Stimulated activated CD4-positive, alpha-beta T cell treated with anti-CD3 and anti-CD28 coated beads, Interleukin-4, amount 100 ng/mL, for 4 hours (primary cell): ENCODE measurements at places on chromosomes 6 and 20.

- DNase-seq = no peak
These were observed 64.7 kb downstream of the BTBD3 start for GRCh38 chr20:11982289-11982954.

GRCh38 chr6:15472621-15473020 is 190.2 kb downstream of the DTNBP1 start:
- no peak for DNase-seq

GRCh38 chr20:53901064-53901463 is 169.3 kb downstream of the BCAS1 start:
- no peak for DNase-seq

DNA sequence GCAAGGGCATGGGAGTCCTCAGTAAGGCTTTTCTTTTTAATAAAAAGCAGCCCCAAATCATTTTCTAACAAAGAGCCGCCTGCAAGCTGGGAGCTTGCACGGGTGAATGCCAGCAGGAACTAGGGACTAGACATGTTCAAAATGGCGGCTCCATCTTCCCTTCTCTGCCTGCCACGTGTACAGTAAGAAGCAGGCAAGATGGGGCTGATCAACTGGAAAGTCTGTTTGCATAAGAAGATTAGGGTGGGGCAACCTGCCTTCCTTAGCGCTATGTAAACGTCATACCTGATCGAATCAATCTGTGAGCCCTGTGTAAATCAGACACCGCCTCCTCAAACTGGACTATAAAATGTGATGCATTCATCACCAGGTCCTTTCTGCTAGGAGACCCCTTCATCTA is 299.4 kb upstream of the SOX4 start:
- DNase-seq = no peak

DNA sequence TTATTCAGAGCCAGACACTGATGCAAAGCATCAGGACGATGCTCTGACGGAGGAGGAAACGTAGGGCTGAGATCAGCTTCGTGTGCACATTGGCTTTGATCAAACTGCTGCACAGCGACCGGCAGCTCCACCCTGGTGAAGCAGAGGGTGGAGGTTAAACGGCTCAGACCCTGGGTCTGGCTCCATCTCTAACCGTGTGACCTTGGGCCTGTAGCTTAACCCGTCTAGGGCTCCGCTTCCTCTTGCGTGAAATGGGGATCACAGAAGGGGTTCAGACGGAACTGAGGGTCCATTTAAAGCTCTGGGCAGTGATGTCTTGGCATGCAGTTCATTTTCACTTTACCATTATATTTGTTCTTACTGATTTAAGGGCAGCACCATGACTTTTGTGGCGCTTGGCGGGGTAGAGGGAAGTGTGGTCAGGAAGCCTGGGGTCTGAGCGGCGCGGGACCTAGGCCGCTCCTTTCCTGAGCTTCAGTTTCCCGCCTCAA is 644 bp downstream of the RBL1 start:
- peak; percentile 13 for DNase-seq

GRCh38 chr20:32737371-32738223 is 5.7 kb downstream of the COMMD7 start:
- peak; percentile 36 for DNase-seq

GRCh38 chr20:40438161-40438830 is 250.7 kb downstream of the MAFB start:
- DNase-seq = no peak

DNA sequence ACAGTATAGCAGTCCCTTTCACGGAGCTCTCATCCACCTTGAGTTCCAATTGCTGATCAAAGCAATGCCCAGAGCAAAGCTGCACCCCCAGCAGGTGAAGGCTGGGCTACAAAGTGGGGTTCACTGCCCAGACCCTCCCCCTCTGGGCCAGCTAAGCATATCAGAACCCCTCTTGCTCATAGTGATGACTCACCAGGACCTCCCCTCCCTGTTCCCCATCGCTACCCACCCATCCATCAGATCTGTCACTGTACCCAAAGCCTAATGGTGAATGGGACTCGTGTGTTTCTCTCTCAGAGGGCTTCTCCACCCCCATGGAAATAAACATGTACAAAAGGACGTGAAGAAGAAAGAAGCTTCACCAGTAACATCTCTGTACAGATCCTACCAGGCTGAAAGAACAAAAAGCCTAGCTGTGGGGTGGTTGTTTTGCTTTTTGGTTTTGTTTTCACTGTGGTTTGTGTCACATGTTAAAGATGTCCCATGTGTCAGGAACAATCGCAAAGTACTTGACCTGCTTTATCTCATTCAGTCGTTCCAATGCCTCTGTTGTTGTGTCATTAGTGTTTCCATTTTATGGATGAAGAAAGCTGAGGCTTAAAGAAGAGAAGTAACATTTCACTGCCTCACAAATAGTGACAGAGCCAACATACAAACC is 518.5 kb downstream of the CD83 start:
- no peak for DNase-seq

- DNase-seq = no peak
These were observed 23.8 kb upstream of the MTHFD1L start for GRCh38 chr6:150841697-150842096.

DNA sequence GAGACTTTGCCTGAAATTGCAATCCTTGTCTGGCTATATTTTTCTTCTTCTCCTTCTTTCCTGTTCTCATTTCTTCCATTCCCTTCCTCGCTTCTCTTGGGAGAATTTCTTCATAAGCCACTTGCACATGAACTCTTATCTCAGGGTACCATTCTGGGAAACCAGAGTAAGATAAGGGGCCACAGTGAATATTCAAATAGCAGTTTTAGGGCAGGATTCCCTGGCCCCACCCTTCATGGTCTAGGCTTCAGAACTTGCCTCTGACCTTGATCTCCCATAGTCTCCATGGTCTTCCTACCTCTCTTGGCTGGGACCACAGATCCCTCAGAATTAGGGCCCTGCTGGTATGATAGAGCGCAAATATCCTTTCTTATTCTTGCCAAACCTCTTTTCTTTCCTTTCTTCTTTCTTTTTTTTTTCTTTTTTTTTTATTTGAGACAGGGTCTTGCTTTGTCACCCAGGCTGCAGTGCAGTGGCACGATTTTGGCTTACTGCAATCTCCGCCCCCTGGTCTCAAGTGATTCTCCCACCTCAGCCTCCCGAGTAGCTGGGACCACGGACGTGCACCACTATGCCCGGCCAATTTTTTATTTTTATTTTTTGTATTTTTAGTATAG is 123.0 kb upstream of the CITED2 start:
- DNase-seq = no peak

- DNase-seq = no peak
These were observed 120.5 kb upstream of the SULF2 start for GRCh38 chr20:47905628-47906347.

DNA sequence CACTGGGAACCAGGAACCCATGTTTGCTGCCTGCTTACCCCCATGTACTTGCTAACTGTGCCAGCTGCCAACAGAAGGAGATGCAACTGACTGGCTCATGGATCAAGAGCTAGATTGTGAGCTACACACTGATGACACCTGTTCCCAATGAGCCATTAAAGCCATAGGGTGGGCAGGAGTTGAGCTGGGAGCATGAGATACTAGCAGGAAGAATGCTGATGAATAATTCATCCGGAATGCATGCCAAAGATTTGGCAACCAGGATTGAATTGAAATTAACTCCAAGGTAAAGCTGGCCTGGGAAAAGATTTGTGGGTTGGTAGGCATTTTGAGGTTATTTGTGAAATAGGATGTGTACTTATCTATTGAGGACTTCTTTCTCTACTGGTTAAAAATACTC is 631.1 kb downstream of the KIF16B start:
- no peak for DNase-seq

DNA sequence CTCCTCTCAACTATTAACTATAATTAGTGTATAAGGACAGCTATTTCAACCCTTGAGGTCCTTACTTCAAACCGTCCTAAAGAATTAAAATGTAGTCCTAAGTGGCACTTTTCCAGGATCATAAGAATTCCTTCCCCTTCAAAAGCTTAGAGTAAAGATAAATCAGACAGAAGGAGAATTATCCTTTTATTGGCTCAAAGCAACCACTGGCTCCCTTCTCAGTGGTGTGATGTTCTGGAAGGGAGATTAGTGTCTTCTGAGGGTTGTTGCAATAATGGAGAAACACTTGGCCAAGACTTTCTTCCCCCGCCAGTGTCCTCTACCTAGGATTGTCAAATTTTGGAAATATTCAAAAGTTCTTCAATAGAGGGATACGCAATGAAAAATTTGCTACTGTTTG is 89.1 kb upstream of the PLEKHG1 start:
- DNase-seq = no peak

GRCh38 chr6:46051962-46052361 is 36.3 kb upstream of the CLIC5 start:
- DNase-seq = no peak

GRCh38 chr20:11755071-11755841 is 162.4 kb upstream of the BTBD3 start:
- no peak for DNase-seq

DNA sequence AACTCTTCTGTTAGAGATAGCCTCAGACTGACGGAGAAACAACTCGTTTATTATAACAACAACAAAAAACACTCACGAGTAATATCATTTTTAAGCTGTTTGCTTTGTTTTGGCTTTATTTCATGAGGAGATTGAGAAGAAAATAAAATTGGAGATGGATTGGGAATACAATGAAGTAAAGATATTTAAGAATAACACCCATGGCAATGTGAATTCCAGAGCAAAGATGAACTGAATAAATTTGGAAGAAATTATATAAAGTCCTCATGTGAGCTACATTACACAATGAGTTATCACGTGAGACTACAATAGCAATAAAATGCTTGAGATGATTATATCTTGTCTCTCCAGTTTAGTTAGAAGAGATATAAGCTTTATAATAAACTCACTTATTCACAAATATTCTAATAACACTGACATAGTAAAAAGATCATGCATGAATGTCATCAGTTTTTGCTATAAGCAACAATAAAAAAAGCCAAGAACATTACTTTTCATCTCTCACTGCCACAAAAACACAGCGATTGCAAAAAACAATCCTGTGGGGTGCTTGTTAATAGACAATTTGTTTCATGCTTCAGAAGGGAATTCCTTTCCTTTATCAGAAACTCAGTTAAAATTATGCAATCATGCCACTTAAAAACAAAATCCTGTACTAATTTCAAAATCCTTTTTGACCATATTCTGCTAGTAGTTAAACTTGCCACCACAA is 696.7 kb upstream of the MARCKS start:
- no peak for DNase-seq

- no peak for DNase-seq
These were observed 46.1 kb downstream of the RAB44 start for GRCh38 chr6:36743538-36744303.

GRCh38 chr6:95856876-95857364 is 158.9 kb upstream of the FUT9 start:
- DNase-seq = no peak

- no peak for DNase-seq
These were observed 98.0 kb upstream of the CITED2 start for GRCh38 chr6:139472351-139473015.

DNA sequence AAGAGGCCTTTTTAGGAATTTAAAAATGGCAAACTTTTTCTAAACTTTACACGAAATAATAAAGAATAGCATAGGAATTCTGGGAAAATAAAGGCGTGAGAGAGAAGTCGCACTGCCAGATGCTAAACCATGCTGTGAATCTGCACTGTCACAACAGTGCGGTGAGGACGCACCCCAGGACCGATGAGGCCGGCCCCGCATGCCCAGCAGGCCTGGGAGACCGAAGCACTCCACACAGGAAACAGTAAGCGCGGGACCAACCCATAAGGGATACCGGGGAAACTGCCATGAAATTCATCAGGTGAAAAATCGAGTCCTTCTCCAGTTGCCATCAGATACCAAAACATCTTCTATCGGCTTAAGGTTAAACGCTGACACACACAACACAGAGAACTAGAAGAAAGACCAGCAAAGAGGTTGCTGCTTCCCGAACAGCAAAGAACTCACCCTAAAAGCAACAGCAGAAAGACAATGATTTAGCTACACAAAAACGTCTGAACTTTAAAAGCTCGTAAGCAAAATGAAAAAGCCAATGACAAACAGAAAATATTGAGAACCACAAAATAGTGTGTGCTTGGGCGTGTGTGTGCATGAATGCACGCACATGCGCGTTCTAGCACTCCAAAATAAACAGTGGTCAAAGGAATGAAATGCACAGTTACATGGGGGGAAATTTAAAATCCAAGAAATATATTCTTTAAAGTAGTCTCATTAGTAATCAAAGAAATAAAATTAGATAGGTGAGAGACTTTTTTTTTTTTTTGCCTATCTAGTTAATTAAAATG is 15.4 kb downstream of the RAMACL start:
- no peak for DNase-seq

DNA sequence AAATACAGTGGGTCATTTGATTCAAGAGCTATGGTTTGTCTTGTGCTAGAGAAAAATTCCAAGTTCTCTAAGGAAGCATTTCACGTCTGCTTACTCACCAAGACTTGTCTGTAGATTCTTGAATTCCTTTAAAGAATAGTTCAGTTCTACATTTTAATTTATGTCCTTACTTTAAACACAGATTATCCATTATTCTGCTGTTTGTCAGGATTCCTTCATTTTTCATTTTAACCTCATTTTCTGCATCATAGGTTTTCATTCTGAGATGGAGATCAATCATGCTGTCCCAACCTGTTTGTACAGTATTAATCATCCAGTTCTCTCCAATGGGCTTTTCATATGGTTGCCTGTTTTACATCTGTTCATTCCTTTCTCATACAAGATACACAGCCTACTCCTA is 24.5 kb upstream of the POPDC3 start:
- no peak for DNase-seq

GRCh38 chr6:137933696-137934095 is 66.6 kb downstream of the TNFAIP3 start:
- no peak for DNase-seq

DNA sequence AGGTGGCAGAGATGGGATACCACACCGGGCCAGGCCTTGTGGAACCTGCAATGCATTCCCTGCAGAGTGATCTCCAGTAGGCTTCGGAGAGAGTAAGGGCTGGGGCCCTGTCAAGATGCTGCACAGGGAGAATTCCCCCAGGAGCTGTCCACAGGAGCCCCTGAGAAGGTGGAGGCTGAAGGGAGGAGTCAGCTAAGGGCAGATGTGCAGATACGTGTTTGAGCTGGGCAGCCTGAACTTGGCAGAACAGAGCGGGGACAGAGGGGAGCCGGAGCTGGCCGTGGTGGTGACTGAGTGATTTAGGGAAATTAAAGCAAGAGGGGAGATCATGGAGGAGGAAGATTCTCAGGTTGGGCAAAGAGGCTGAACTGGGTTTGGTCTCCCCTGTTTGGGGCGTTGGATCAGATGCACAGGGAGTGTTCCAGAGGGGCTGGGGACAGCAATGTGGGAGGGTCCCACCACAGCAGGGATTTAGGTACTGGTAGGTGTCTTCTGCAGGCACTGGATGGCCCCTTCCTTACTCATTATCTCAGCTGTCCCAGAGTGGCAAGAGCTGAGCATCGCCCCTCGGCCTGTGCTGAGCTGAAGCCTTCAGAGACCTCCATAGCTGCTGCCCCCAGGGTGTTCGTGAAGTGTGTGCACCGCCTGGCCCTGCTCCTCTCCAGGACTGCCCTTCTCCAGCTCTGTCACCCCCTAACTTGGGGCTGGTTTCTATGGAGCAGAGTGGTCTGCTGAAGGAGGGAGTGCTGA is 3.8 kb upstream of the NCR2 start:
- no peak for DNase-seq
